NCI-H1092 (cell line): ENCODE measurements at places on chromosomes 3 and 15.

- no peak for DNase-seq
Observed at GRCh38 chr15:42523331-42523730, 25.3 kb downstream of the LRRC57 start.

GRCh38 chr3:10666621-10667020 is 149.4 kb upstream of the SLC6A11 start:
- no peak for DNase-seq

DNA sequence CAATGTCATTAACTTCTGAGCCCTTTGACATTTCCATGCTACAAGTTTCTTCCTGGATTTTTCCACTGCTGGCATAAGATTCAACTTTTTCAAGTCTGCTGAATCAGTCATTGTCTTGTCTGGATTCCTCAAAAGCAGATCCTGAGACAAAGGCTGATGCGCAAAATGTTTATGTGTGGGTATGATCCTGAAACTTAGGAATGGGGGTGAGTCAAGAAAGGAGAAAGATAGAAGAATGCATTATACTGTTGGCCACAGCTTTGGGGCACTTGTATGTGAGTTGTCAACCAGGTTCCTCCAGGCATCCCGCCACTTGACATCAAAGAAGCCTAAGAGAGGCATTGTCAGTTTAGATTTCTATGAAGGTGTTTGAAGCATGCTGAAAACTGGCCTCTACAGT is 50.4 kb downstream of the FOXB1 start:
- DNase-seq: no peak

DNA sequence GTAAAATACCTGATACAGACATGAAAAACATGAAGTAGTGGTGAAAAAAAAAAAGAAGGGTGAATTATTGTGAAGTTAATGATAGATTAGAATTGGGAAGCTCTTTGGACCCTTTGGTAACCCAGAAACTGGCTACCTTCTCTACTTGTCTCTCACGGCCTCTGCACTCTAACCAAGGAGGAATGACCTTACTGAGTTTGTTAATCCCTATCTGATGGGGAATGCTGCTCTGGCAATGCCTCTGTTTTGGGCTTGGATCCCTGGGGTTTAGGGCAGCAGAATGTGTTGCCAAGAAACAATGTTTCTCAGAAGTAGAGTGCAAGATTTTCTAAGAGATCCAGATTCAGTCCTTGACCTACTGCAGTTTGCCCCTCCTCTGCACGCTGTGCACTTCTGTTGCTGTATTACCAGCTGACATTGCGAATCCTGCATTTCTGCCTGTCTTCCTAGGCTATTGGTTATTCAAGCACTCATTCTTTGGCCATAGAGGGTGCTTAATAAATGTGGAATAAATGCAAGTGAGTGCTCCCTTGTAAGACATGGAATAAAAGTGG is 49.2 kb upstream of the MAP3K13 start:
- DNase-seq: no peak

GRCh38 chr3:149131589-149131988 is 2.2 kb downstream of the HPS3 start:
- no peak for DNase-seq

- no peak for DNase-seq
Observed at GRCh38 chr15:67944010-67944641, 104.3 kb upstream of the RNU6-1 start.

GRCh38 chr3:123758081-123758564 is 126.0 kb downstream of the MYLK start:
- peak; percentile 68 for DNase-seq

GRCh38 chr3:179076243-179077027 is 4.8 kb upstream of the ZMAT3 start:
- no peak for DNase-seq

GRCh38 chr3:102796804-102797203 is 362.0 kb downstream of the ZPLD1 start:
- DNase-seq: no peak

- no peak for DNase-seq
Observed at GRCh38 chr15:63991706-63992105, 54.6 kb downstream of the DAPK2 start.

GRCh38 chr15:70068783-70069565 is 28.7 kb downstream of the TLE3 start:
- DNase-seq: no peak

DNA sequence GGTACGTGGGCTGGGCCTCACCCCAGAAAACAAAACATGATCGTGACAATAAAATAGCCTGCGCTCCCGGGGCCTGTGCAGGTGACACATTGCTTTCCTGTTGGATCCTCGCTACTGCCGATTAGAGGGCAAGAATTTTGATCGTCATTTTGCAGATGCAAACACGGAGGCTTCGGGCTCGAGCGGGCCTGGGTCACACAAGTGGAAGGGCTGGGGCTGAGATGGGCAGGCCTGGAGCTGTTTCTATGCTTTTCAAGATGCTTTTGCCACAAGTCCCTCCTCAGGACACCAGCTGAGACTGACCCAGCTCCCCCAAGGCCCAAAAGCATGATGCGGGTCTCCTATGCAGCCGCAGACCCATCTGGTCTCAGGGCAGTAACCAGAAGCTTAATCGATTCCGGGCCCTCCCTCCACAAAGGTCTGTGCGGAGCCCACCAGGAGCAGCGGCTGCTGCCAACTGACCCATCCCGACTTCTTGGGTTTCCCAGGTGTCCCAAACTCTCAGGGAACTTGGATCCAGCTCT is 30.0 kb downstream of the RGMA start:
- no peak for DNase-seq

GRCh38 chr3:49158103-49158709 is 7.9 kb downstream of the CCDC71 start:
- DNase-seq: no peak

- DNase-seq: no peak
Observed at GRCh38 chr3:167840247-167840646, 104.7 kb downstream of the SERPINI1 start.

- no peak for DNase-seq
Observed at GRCh38 chr3:142028243-142028777, 121.0 kb downstream of the TFDP2 start.

DNA sequence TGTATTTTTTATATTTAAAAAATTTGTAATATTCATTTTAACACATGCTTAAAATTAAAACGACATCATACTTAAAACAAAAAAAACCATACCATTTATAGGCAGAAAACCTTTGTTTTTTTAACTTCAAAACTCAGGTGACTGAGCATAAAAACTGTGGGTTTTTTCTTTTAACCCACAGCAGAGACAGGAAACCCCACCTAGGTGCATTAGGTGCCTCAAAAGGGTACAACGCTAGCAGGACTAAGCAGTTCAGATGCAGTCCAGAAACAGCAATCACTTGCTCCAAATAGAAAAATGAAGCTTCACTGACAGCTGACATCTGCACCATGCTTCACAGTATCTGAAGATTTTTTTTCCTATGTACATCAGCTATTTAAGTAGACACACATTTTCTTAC is 52.3 kb downstream of the GLB1 start:
- DNase-seq: no peak

DNA sequence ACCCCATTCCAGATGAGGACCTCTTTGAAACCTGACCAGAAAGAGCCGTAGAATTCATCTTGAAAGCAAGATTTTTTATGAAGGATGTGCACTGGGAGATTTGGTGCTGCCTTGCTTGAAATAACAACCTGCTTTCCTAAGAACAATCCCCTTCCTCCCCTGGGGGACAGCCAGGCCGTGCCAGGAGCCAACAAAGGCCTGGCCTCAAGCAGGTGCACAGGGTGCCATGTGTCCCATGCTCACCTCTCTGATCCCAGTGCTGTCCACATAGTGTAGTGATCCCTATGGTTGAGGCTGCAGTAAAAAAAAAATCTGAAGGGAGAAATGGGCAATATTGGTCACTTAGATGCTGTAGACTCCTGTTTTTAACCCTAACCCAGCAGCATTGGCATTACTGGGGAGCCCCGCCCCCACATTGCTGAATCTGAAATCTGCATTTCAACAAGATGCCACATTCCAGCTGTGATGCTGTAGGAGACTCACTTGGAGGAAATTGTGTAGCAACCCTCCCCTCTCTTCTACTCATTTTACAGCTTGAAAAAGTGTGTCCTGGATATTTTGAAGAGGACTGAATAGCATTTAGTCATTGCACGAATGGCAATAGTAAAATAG is 171.2 kb downstream of the APBA2 start:
- DNase-seq: no peak

- DNase-seq: no peak
Observed at GRCh38 chr3:127254033-127254644, 33.7 kb downstream of the PRR20G start.

DNA sequence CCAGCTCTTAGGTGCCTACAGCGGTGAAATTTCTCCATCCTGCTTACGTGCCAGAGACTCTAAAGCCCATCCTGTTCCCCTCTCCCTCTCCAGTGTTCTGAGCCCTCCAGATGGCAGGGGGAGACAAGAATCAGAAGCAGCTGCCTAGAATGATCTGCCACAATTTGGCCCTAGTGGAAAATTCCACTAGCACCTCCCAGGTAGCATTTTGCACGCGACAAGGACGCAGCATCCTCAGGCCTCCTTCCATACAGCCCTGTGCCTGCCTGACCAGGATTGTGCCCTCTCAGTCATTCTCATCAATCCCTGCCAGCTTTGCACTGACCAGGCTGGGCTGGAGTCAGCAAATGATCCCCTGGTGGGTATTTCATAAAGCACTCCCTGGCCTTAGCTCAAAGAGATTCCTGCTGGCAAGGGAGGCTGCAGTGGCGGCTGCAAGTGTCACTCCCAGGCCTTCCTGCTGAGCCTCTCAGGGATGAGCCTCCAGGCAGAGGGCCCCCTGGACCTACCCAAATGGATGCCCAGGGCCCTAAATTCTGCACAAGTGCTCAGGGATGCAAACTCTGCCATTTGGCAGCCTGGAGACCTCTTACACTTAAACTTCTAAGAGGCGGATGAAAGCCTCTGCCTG is 130.2 kb upstream of the ATP2B2 start:
- DNase-seq: no peak

GRCh38 chr15:50675535-50676144 is 11.0 kb downstream of the TRPM7 start:
- no peak for DNase-seq

GRCh38 chr15:76667943-76668715 is 237.0 kb downstream of the SCAPER start:
- DNase-seq: no peak

DNA sequence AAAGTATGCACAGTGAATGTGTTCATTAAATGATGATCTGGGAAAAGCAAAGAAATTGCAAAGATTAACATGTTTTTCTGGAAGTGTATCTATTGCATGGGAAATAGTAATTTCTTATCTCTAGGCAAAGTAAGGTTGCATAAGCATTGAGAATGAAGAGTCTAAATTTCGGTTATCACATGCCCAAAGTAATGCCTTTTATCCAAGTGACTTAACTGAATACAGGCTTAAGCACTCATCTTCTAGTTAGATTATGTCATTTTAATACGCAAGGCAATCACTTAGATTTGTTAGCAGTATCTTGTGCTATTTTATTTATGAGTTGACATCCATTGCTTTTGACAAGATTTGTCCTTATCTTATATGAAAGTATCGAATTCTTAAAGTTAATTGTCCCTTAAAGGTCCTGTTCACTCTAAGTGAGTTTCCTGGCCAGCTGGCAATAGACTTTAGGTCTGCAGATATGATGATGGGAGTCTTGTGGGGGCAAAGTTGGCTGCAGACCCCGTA is 100.5 kb downstream of the NAALADL2 start:
- DNase-seq: no peak

GRCh38 chr15:77547801-77548588 is 84.7 kb downstream of the LINGO1 start:
- no peak for DNase-seq

- DNase-seq: no peak
Observed at GRCh38 chr3:55162031-55162795, 234.4 kb upstream of the LRTM1 start.

DNA sequence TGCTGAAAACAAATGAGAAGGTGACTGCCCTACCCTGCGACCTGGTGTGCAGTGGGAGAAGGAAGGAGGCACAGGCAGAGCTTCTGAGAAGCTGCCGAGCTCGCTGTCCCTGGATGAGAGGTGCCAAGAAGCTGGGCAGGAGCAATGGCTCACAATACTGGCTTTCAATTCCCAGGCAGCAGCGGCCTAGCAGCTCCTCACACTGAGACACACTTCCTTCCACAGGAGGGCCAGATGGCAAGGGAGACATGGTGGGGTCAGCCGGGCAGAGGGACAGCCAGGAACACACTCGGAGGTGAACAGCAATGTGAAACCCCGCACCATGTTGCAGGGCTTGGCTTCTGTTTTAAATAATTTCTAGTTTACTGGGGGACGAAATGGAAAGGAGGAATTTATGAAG is 314.6 kb downstream of the EPHB1 start:
- no peak for DNase-seq

DNA sequence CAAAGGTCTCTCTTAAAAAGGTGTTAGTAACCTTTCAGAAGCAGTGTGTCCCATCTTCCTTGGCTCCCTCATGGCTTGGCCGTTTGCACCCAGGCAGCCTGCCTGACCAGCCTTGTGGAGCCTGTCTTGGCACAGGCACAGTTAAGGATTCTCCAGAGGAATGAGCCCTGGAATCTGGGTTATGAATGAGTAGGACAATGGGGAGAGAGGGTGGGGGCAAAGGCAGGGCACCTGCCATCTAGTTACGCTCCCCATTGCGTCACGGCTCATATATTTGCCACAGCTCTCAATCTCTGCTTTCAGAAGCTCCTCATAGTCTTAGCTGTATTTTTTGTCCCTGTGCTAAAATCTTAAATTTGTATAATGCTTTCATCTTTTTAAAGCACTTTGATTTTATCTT is 50.6 kb downstream of the WDR76 start:
- DNase-seq: no peak

GRCh38 chr3:81485444-81485865 is 276.0 kb downstream of the GBE1 start:
- DNase-seq: no peak

GRCh38 chr3:139327861-139328260 is 16.0 kb upstream of the MRPS22 start:
- DNase-seq: no peak

DNA sequence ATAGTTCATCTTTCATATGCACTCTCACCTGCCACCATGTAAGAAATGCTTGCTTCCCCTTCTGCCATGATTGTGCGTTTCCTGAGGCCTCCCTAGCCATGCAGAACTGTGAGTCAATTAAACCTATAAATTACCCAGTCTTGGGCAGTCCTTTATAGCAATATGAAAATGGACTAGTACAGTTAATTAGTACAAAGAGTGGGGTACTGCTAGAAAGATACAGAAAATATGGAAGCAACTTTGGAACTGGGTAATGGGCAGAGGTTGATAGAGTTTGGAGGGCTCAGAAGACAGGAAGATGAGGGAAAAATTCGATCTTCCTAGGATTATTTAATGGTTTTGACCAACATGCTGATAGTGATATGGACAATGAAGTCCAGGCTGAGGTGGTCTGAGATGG is 246.9 kb downstream of the CGGBP1 start:
- no peak for DNase-seq

DNA sequence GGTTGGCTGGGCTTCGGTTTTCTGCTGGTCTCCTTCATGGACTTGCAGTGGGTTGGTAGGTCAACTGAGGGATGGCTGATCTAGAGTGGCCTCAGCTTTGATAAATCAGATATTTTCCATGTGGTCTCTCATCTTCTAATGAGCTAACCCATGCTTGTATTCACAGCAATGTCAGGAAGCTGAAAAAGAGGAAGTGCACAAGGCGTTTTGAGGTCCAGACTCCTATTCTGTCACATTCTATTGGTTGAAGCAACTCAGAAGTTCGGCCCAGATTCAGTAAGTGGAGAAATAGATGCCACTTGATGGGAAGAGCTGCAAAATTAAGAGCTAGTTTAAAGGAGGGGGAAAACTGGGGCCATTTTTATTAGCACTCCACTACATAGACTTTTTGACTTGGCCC is 361.2 kb downstream of the DIPK2A start:
- DNase-seq: no peak
